Stimulated activated CD4-positive, alpha-beta T cell treated with anti-CD3 and anti-CD28 coated beads, Interleukin-1b, Interleukin-23, amount 100 ng/mL, for 1 hour (primary cell): ENCODE measurements at places on chromosomes 1 and 21.

DNA sequence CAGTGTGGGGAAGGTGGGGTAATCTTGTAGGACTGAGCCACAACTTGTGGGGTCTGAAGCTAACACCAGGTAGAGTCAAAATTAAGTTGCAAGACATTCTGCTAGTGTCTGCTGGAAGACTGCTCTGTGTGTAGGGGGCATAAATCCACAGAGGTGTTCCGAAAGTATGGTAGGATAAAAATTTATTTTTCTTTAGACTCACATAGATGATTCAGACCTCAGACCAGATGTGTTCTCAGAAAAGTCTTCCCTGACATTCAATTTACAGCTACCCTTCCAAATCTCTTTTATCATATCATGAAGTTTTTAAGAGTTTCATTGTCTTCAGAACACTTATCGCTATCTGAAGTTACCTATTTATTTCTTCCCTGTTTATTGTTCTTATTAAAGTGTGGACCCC lies 21.3 kb downstream of the DUSP10 start:
- DNase-seq, result no peak

DNA sequence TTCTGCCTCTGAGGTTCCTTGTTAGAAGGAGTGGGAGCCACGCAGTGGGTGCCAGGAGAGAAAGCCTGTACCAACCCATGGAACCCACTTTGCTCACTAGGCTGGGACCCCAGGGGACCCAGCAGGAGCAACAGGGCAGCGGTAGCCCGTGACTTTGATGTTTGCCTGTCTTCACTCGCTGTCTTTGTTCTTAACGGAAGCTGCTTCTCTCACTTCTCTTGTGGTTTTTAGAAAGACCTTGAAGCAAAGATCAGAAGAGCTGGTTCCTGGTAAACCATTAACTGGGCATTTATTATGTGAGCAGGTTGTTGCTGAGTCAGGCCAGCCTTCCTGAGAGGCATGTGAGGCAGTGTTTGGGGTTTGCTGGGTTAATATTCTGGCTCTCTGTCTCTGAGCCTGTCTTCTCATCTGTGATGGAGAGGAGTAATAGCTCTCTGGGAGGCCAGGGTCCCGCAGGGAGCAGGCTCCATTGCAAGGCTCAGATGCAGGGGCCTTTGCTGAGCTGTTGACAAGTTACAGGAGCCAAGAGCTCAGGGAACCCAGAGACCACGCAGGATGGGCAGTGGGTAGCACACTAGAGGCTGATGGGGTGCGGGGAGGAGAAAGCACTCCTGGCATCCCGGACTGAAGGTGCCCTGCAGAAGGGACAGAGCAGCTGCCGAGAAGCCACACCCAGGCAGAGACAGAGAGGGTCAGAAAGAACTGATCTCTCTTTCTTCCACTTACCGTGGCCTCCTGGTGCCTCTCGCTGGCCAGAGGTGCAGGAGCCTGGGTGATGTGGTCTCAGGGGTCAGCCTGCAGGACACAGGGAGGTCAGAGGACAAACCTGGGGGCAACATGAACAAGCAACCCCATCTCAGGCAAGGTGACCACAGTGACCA lies 367.5 kb upstream of the C1orf174 start:
- no peak for DNase-seq

GRCh38 chr21:28445141-28445830 lies 547.4 kb downstream of the LTN1 start:
- DNase-seq, result no peak

GRCh38 chr1:145959957-145960467 lies 2.2 kb upstream of the LIX1L start:
- no peak for DNase-seq

DNA sequence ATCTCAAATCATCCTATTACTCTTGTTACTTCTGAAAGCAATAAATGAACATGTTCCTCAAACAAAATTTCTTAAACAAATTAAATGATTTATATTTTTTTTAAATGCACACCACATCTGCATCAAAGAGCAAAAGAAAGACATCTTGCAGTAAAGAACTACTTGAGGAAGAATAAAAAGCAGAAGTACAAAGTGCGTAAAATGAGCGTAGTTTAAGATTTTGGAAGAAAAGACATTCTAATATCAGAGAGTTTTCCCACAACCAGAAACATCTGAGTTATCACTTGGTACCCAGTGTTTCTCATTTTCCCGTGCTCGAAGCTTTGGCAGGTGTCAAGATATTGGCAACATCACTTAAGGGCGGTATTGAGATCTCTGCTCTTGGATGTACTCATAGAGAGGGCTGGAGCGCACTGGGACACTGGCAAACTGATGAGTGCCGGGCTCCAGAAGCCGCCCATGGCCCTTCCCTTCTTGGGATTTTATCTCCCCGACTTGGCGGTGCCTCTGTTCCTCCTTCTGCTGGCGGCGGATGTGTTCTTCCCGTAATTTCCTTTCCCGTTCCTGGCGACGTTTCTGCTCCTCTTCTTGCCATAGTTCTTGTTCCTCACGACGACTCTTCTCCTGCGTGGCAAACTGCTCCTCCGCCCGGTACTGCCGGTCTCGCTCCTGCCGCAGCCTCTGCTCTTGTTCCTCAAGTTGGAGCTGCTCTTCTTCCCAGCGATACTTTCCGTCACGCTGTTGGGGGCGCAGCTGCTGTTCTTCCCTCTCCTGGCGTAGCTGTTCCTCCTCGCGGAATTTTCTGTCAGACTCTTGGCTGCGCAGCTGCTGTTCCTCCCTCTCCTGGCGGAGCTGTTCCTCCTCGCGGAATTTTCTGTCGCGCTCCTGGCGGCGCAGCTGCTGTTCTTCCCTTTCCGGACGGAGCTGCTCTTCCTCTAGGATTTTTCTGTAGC lies 7.9 kb downstream of the TCHH start:
- no peak for DNase-seq

GRCh38 chr1:116765962-116766361 lies 11.7 kb downstream of the CD2 start:
- DNase-seq, result no peak

- DNase-seq, result no peak
Observed at GRCh38 chr1:204502241-204502640, 7.6 kb upstream of the PIK3C2B start.

DNA sequence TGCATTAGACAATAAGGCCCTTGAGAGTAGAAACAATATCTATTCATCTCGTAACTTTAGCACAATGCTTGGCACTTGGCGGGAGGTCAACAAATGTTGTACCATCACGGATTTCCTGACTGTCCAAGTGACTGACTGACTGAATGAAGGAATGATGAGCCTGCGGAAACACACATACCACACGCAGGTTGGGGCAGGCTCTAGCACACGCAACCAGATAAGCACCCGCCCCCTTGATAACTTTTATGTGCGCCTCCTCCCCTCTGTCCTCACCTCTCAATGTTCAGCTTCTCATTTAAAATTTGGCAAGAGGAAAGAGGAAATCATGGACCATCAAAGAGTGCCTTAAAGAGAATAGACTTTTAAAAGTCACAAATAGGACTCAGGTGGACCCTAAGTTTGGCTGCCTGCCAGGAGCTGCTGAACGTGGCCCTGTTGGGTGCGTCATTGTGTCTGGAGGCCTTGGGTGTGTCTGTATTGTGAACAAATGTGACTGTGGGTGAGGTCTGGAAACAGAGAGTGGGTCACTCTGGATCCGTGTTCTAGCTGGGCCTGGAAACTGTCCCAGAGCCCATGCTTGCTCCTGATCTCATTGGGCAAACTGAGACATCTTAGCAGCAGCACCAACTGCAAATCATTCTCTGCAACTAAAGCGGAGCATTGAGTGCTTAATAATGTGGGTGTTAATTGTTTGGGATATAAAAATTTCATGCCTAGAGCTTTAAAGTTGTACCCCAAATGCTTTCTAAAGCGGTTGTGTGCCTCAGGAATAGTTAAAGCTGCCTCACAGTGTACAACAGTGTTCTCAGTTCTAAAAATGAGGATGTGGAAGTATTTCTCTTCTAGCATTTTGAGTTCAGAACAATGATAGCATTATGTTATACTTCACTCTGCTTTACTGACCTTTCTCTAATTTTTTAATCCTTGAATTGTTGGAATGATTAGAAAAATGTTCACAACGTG lies 47.6 kb upstream of the ABCG1 start:
- no peak for DNase-seq

DNA sequence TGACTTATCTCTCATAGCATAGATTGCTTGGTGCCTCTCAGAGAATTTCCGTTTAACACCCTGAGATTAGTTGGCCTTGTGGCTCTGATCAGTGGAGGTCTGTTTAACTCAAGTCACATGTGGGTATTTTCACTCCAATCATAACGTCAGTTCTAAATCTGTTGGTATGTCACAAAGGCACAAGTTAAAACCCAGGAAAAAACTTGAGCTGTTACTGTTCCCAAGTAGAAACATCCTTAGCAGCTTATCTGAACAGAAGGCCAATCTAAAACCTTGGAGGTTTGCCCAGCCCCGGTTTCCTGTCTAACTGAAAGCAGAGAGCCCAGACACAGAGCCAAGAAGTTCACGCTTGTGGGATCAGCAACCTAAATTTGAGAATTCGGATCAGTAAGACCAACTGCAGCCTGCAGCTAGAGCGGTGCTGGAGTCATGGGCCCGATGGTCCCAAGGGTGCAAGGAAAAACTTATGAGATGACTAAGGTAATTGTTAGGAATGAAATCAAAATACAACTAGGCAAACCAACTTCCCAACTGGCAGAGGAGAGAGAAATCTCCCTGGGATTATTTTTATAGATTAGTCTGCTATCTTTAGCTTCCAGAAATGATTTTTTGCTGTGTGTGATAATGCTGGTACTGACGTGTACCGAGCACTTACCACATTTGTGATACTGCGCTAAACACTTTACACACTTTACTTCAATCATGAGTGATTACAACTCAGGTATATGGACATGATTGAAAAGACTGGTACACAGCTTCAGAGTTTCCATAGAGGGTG lies 90.2 kb upstream of the C1orf21 start:
- no peak for DNase-seq

DNA sequence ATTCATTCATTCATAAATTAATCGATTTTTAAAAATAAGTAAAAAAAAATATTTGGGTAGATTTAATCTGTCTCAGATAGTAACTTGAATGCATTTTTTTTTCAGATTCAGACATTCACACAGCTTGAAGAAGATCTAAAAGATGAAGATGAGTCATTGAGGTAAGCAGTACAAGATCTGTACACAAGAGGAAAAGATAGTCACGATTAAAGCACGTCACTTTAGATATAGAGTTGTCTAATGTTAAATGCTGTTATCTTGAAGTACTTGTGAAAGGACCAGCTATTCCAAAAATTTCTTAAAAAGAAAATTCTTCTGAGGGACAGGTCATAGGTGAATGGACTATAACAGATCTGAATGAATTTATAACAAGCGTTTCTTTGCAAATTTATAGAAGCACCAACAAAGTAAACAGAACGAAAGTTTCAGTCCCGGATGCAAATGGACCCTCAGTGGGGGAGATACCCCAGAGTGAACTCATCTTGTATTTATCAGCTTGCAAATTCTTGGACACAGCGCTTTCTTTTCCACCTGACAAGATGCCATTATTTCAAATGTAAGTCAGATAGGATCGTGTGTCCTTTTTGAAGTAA lies 31.2 kb upstream of the MORC3 start:
- DNase-seq, result no peak

DNA sequence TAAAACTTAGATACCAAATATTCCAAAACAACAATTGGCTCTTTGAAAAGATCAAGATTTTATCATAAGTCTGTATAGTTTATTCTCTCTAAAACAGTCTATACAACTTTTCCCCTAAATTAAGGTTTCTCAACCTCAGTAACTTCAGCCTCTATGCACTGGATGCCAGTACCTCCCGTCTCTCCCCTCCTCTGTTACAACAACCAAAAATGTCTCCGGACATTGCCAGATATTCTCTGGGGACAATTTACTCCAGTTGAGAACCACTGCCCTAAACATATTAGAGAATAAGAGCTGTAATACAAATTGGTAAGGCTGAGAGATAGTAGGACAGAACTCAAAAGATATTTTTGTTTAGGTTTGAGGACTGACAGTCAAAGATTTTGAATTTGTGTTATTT lies 71.6 kb downstream of the TMEM200B start:
- DNase-seq, result no peak

DNA sequence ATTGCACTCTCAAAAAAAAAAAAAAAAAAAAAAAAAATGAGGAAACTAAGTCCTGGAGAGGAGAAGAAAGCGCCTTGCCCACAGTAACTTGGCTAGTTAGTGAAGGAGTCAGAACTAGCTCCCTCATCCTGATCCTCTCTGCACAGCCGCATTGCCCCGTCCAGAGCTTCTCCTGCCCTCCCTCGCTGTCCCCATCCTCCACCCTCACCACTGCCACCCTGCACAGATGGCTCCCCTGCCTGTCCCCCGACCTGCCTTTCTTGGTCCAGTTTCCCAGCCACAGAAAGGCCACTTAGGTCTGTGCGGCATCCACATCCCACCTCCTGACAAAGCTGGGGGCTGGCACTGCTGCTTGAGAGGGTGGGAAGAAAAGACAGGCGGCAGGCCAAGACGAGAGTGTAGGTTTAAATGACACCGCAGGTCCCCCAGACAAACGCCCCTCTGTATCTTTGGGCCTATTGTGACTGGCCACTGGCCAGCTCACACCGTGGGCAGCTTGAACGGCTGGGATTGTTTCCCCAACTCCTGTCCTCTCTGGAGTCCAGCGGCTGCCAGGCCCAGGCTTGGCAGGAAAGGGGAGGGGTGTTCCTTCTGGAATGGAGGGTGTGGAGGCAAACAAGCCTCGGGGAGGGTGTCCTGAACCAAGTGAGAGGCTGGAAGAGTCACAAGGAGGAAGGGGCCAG lies 20.2 kb downstream of the NCMAP start:
- no peak for DNase-seq

- DNase-seq, result no peak
Observed at GRCh38 chr1:17315542-17316130, 7.6 kb downstream of the PADI4 start.

- no peak for DNase-seq
Observed at GRCh38 chr1:158101927-158102326, 78.8 kb upstream of the CD1D start.

- DNase-seq, result no peak
Observed at GRCh38 chr1:92399076-92399475, 87.6 kb downstream of the GFI1 start.

GRCh38 chr1:204073837-204074273 lies 940 bp downstream of the SOX13 start:
- DNase-seq, result no peak

- DNase-seq, result no peak
Observed at GRCh38 chr1:85692730-85693314, 15.4 kb downstream of the ZNHIT6 start.
